Mononuclear cell (primary cell): ENCODE measurements at places on chromosomes 12 and 14. TPM values are rescaled to one million over a fixed set of nuclear protein-coding genes. Genes with fewer than 3 reads are reported as not detected.

POLE2 gene
- 3.1 TPM for total RNA-seq

ABCD2 gene
- 4.8 TPM for total RNA-seq

ATP6V1D gene
- total RNA-seq: 45.8 TPM

TIMM9 gene
- 25.7 TPM for total RNA-seq

SLC5A8 gene
- not detected for total RNA-seq

AMN gene
- 0.84 TPM for total RNA-seq

CCDC197 gene
- not detected for total RNA-seq

RIN3 gene
- total RNA-seq: 48.8 TPM

LRRK2 gene
- 21.3 TPM for total RNA-seq
